ENCODE measurements at places on chromosomes 2 and 18. TPM values are rescaled to one million over a fixed set of nuclear protein-coding genes. Genes with fewer than 3 reads are reported as not detected.

GRCh38 chr2:68190991-68191731, 33.5 kb downstream of the PNO1 start:
- DNase-seq = no peak

DNA sequence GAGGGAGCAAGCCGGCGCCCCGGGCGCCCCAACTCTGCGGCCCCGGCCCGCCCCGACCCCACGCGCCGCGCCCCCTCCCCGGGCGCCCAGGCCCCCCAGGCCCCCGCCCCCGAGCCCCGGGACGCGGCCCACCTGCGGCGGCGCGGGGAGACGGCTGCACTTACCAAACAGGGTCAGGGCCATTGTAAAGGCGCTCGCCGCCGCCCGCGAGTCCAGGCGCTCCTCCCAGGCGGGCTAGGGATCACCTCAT, 526 bp downstream of the CHN1 start:
- no peak for DNase-seq

DNA sequence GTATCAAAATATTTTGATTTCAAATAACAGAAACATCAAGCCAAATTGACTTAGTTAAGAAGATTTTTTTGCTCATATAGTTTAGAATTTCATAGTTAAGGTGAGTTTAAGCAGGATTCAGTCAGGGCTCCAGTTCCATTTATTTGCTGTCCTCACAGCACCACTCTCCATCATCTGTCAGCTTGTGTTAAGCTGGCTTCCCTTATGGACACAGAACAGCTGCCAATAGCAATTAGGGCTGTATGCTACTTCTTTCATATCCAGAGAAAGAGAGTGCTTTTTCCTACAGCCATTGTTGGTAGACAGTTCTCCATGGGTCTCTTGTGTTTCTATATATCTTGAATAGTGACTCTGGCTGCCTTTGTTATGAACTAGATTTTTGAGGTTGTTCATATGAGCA, 95.4 kb upstream of the CYP20A1 start:
- no peak for DNase-seq

COL4A3 gene
- total RNA-seq = not detected

DNA sequence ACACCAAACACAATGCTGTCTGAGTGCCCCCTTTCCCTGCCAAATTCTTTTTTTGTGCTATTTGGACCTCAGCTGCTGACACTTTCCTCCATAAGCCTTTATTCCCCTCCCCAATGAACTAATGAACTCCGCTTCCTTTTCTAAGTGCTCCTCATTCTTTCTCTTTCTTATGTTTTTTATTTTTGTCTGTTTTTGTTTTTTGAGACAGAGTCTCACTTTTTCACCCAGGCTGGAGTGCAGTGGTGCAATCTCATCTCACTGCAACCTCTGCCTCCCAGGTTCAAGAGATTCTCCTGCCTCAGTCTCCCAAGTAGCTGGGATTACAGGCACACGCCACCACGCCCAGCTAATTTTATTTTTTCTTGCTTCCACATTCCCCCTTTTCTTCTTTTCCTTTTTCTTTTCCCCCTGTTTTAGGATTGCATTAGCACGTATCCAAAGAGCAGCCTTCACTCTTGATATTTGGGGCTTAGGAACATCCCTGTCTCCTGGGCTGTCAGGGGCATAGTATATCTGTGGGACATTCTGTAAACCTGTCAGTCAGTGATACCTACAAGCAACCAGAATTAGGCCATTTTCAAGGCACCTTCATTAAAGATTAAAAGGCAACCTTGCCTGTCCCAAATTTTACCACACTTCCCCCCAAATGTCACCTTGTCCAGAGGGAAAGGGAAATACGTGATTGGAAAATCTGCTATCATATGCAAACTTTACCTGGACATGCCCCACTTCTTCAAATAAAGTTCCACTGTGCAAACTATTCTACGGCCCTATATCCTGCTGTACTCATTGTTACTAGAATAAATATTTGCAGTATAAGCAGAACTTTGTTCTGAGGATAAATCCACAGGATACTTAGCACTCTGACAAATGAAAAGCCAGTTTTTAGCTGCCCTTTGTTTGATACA, 65.1 kb upstream of the ACSL3 start:
- no peak for DNase-seq

DNA sequence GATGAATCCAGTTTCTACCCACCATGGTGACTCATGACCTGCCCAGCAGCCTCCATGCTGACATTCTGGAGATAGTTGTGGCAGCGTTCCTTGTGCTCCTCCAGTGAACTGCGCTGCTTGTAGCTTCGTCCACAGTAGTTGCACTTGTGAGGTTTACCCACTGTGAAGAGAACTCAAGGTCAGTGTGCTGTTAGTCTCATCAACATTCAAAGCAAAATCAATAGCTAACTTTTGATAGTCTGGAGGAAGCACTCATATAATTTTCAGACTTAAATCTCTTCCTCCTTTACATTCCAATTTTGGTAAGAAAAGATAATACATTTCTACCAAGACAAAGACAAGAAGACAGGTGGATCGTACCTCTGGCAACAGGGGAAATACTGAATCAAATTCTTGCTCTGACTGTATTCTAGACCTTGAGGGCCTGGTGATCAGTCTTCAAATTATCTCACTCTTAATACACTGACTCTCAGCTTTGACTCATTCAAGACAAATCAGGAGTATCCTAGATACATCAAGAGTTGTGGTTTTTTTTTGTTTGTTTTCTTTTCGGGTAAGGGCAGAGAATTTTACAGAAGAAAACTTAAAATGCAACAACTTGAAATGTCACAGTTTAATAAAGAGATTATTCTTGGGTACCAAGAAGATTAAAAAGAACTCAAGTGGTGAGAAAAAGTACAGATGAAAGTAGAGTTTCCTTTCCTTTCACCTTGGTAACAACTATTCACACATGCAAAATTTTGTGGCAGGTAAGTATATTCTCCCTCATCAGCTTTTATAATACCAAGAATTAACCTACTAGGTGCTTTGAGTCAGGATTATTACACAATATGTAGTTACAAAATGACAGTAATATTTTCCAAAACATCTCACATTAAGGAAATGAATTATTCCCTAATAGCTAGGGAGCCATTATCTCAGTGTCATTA, 129.2 kb downstream of the IKZF2 start:
- no peak for DNase-seq

SPDYA gene
- total RNA-seq = 1.2 TPM

GRCh38 chr2:236965021-236965840, 120.5 kb upstream of the COPS8 start:
- no peak for DNase-seq

DNA sequence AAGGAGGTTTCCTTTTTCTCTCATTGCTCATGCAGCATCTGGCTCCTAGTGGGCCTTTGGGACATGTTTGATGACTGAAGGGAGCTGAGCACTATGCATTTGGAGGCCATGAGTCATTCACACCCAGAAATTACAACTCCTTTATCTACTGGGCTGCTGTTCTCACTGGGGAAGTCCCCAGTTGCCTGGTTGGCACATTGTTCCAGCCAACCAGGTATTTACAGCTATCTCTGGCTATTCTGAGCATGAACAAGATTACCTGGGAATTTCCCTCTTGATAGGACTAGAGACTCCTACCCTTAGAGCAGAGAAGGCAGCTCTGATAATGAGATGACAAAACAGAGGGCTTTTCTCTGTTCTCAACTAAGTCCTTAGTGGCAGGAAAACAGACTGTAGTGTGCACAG, 206.5 kb downstream of the SETBP1 start:
- DNase-seq = peak; percentile 24

DNA sequence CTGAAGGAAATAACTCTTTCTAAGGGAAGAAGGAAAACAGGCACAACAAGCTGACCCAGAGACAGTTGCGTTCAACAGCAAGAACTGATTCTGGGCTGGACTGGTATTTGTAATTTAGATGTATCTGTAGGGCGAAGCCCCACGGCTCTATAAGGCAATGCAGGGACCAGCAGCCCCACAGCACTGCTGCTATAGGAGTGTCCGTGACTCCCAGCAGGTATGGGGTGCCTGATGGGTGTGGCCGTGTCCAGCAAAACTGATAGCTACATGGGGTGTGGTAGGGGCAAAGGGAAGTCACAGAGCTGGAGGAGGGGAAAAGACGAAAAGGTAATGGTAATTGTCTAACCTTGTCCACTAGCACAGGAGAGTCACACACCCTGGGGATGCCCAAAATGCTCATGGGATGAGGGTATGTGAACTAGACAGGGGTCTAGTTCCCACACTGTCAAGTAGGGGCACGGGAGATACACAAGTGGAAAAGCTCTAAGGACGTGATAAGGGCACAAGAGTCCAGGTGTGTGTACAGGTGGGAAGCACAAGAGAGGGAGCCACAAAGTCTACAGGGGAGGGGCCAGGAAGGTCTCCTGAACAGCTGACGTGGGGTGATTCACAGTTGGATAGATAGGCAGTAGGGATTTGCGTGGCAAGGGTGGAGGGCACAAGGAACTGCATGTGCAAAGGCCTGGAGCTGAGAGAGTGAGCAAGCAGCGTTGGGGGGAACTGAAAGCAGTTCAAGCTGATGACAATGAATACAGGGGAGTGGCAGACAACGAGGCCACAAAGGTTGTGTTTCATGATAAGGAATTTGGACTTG, 48.5 kb upstream of the ASPRV1 start:
- DNase-seq = no peak

- DNase-seq = no peak
Observed at GRCh38 chr2:25537526-25537925, 135.9 kb downstream of the DTNB start.

STARD6 gene
- not detected for total RNA-seq

- no peak for DNase-seq
Observed at GRCh38 chr2:50840341-50841124, 191.4 kb downstream of the NRXN1 start.

DYSF gene
- total RNA-seq = 4.7 TPM

GRCh38 chr2:186603286-186603685, 13.4 kb downstream of the ITGAV start:
- DNase-seq = no peak

GULP1 gene
- total RNA-seq = not detected

DNA sequence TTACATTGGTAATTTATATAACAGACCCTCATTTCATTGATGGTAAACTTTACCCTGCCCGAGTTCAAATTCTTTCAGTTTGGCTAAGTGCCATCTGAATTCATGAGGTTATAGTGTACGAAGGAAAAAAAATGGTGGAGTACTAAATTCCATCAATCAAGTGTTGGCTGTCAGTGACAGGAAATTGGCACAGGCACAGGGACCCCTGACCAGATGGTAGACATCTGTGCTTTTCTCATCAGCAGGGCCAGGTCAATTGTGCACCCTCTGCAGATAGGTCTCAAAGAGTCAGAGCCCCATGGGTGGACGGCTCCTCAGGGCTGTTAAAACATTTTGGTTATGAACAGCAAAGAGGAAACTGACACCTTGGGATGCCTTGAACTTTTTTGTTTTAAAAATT, 439.2 kb downstream of the SETBP1 start:
- no peak for DNase-seq

DNA sequence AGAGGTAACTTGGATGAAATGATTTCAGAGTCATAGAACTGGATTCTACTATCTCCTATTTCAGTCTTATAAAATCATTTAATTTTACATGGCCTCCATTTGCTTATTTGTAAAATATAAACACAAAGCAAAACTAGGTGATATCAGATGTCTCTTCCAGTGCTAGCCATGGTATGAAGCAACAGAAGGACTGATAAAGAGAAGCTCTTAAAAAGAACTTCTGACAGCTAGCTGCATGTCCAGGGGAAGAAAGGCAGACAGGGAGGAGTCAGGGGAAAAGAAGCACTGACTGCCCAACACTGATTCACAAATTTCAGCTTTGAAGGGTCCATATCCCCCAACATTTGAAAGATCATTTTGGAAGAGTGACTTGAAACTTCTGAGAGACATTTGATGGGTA, 6.4 kb downstream of the SLC8A1 start:
- DNase-seq = no peak

GRCh38 chr2:54789878-54790277, 66.4 kb downstream of the EML6 start:
- DNase-seq = no peak

XIRP2 gene
- total RNA-seq = not detected

- no peak for DNase-seq
Observed at GRCh38 chr2:199310771-199311585, 146.8 kb downstream of the SATB2 start.

DNA sequence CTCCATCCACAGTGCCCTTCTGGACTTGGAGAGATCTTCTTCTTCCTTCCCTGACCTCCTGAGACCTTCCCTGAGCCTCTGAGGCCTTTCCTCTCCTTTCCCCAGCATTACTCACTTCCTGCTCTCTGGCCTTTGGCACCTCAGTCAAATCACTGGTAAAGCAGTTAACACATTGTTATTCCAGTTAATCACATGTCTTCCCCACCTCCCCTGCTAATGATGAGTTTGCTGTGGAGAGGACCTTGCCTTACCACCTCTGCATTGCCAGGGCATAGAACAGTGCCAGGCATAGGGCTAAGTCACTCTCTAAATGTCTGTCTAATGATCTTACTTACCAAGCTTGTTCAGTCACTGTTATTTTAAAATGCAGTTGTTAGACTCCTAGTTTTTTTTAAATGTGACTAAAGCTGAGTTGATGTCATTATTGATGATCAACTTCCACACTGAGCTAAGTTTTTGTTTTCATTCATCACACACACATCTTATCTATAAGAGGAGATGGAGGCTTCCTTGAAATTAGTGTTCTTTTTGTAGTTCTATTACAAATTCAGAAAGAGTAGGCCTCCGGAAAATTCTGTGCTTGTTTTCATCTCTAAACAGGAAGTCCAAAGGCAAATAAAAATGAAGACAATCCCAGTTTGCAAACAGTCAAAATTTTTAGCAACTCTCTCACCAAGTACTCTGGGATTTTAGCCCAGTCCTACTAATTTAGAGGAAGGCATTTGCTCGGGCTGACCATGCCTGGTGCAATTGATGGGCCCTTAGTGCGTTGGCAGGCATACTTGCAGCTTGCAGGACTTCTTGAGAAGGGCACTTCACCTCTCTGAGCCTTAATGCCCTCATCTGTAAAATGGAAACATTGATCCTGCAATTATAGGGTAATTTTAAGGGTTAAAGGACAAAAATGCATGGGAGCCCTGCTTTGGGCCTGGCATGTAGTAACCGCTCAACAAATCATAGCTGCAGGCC, 113.7 kb upstream of the SPRED2 start:
- DNase-seq = no peak

GRCh38 chr2:118539290-118539689, 308.2 kb downstream of the EN1 start:
- no peak for DNase-seq

OTX1 gene
- not detected for total RNA-seq

DNA sequence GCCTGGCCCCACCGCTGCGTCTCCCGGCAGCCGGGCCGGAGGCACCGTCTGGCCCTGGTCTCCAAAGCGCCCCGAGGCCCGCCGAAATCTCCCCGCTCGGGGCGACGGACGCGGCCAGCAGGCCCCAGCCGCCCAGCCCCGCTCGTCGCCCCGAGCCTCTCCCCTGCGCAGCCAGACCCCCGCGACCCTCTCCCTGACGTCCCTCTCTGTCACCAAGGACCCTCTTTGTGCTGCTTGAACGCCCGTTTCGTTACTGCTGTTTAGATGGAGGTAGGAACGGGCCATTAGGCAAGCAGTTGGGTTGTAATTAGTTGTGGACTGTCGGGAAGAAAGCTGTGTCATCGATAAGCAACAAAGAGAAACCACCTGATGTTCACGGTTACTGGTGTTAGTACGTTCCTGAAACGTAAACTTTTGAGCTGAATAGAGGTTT, 686 bp downstream of the UBXN4 start:
- DNase-seq = peak; percentile 52

NFE2L2 gene
- total RNA-seq = 64.3 TPM

PROC gene
- not detected for total RNA-seq

HOXD13 gene
- not detected for total RNA-seq

Data from activated CD8-positive, alpha-beta T cell treated with anti-CD3 and anti-CD28 coated beads, Interleukin-2, amount 10 ng/mL, durations not matched to agents 7 days and 5 days (primary cell).